CMK (cell line): ENCODE measurements at places on chromosomes 12 and 14.

GRCh38 chr12:56476972-56477432, 8.6 kb downstream of the SPRYD4 start:
- DNase-seq = no peak

GRCh38 chr12:15323480-15323879, 1.2 kb downstream of the PTPRO start:
- DNase-seq = no peak

DNA sequence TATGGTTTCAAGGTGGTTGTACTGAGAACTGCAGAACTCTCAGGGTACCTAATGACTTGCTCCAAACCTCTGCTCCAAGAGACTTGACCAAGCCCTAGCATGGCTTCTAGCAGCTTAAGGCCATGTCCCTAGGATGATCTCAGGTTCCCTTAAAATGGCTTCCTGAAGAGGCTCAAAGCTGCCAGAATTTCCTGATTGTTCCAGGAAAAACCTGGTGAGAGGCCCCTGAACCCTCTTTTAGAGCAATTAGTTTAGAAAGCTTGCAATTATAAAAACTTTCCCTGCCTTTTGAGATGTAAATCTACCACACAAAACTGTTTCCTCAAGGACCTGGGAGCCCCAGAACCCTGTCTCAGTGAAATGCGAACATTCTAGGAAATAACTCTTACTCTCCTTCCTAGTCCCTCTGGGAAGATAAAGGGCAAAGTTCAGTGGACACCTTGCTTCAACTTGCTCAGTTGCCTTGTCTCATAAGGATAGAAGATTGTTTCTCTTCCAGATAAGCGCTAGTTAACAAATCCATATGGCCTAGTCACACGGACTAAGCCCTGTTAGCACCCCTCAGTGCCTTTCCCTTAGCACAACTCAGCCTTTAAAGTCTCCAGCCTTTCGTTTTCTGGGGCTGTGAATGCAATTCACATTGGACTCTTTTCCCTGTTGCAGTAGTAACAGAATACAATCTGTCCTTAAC, 2.5 kb downstream of the CMAS start:
- DNase-seq = no peak

DNA sequence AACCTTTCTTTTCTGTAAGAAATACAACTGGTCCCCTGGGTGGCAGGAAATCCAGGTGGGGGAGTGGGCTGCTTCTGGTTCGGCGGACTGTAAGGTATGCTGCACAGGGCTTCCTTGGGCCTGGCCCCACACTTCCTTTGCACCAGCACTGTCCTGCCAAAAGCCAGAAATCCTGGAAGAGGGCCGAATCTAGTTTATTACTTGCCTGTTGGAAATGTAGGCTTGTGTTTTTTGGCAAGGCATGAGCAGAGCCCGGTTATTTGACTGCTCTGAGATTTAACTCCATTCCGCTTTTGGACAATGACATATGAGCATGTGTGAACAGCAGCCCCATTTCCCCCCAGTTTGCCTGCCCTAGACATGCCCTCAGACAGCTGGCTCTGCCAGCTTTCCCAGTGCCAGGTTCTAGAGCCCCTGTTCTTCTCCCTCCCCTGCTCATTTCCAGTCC, 86.6 kb downstream of the BORCS5 start:
- no peak for DNase-seq

DNA sequence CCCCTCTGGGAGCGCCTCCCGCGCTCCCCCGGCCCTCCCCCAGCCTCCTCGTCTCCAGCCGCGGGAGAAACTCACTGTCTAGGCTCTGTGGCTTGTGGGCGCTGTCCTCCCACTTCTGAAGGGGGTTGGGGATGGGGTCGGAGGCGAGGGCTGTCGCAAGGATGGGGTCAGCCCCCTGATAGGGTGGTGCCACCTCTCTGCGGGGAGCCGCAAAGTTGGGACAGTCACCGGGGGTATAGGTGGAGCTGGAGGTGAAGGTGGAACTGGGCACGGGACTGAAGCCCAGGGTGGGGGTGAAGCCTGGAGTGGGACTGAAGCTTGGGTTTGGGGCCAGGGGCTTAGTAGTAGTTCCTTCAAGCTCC, 12.2 kb downstream of the TNFRSF1A start:
- no peak for DNase-seq

DNA sequence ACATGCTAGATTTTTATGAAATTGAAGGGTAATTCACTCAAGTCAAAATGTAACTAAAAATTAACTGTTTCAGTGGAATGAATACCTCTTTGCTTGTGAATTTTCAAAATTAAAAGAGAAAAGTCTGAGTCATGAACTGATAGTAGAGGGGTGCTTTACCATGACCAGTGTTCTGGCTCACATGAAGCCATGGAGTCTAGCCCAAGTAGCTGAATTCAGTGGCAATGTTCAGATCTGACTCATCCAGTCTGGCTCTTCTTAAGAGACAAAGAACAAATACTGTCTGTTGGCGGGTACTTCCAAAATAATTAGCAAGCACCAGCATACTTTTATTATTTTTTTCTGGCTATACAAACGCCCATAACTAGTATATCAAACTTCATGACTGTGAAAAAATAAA, 366.3 kb upstream of the GARIN6 start:
- DNase-seq = no peak

GRCh38 chr14:104390221-104390931, 189.2 kb upstream of the C14orf180 start:
- DNase-seq = no peak

GRCh38 chr12:50103767-50104321, at the start of gene GPD1:
GPD1 (plus strand) TSS chr12:50104008; CDS start chr12:50104051, 43 bp downstream.
- DNase-seq = no peak

DNA sequence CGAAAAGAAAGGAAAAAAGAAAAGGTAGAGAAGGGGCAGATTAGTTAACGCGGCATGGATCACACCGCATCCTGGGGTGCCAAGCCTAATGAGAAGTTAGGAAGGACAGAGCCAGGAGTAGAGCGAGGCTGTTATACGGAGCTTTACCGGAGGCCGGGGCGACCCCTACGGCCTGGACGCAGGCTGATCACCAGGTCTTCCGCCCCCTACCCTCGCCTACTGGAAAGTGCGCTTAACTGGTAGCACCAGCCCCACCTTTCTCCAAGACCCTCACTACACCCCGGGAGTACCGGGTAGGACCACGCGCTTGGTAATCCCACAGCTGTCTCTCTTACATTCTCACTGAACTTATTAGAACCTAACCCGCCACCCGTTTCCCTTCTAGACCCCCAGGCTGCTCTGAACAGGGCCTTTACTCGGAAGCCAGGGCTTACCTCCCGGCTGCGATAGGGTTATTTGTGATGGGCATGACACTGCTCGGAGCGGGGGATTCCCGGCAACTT, 33.8 kb downstream of the WBP11 start:
- DNase-seq = no peak

- DNase-seq = no peak
These were observed 42.4 kb downstream of the RALGAPA1 start for GRCh38 chr14:35766700-35767082.

DNA sequence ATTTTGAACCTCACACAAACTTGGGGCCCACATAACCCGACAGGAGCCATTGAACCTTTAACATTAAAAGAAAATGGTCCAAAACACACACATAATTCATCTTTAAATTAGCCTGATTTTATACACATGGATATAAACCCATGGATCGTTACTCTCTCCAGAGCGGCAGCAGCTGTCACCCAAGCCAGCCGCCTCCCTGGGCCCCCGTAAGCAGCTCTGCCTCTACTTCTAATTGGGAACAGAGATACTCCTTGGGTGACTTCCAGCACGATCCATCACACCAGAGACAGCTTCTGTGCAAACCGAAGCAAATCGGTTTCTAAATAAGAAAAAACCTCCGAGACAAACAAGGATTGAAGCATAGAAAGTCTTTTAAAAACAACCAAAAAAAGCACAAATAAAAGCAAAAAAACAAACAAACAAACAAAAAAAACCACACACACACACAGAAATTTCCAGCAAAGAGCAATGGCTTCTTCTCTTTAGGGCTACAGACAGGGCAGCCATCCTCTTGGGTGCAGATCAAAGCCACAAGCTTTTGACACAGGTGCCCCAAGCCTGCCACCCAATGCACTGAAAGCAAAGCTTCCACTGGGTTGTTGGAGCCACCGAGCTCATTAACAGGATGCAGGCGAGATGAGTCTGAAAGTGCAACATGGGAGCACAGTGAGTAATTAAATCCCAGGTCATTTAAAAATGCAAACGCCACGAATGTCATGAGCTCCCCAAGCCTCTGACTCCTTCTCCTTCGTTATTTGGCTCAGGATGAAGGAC, 156.9 kb downstream of the DPF3 start:
- no peak for DNase-seq

DNA sequence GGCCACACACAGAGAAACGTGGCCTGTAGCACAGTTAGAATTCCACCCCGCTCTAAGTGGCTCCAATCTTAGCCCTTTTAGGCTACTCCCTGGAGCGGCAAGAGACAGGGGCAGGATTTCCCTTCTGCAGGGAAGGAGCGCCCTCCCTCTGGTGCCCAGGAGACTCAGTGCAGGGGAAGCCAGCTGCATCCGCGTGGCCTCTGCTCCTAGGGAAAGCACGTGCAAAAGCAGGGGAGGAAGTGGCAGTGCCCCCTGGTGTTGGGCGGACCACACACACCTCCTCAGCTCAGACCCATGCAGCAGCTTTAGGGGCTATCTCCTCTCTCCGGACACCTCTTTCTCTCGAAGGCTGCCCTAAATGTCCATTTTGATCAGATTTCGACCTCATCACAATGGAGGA, 50.0 kb downstream of the SPRING1 start:
- DNase-seq = peak; percentile 40

DNA sequence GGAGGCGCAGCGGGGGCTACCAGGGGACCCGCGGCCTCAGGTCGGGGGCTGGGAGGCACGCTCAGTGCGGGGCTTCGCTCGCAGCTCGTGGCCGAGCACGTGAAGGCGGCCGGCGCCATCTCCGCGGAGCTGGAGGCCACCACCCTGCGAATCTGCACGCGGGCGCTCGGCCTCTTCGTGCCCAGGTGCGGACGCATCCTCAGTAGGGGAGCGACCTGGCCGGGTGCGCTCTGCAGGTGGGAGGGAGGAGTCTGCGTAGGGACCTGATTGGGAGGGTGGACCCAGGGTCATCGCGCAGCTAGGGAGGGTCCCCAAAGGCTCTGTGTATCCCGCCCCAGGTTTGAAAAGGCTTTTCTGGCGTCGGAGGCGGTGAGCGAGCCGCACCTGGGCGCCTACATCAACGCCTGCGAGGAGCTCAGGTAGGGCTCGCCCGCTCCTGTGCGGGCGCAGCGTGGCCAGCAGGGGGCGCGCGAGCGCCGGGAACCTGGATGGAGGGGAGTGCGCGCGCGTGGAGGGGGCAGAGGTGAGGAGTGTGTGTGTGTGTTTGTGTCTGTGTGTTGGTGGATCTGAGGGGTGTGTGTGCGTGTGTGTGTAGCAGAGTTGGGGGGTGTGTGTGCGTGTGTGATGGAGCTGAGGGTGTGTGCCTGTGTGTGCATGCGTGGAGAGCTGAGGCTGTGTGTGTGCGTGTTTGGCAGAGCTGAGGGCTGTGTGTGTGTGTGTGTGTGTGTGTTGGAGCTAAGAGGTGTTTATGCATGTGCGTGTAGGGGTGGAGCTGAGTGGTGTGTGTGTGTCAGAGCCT, 10.3 kb downstream of the EXOC3L4 start:
- DNase-seq = no peak

GRCh38 chr14:96949594-96949993, 152.4 kb downstream of the VRK1 start:
- no peak for DNase-seq

DNA sequence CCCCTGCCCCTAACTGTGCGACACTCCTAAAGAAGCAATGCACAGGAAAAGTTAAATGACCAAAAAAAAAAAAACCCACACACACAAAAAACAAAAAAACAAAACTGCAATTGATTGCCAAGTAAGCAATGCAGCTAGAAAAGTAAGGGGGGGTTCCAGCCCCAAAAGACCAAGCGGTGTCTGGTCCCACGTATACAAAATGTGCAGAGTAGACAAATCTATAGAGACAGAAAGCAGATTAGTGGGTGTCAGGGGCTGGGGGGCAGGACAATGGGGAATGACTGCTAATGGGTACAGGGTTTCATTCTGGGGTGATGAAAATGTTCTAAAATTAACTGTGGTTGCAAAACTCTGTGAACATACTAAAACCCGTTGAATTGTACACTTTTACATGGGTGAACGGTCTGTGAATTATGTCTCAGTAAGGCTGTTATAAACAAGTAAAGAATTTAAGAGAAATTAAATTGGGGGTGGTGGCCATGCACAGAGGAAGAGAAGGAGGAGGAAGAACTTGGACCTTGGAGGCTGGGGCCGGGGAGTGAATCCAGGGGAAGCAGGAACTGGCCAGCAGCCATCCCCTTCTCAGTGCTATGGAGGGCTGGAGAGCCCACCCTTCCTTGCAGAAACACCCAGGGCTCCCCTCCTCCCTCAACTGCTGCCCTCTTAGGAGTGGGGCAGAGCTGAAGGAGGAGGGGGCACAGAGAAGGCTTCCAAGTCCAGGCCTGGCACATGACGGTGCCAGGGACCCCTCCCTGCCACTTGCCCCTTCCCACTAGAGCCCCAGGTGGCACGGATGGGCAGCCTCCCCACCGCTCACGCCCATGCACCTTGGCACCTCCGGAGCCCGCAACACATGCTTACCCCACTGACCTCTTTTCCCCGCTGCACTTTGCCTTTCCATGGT, 45.4 kb downstream of the KDM2B start:
- no peak for DNase-seq

GRCh38 chr12:113506867-113507266, 35.2 kb upstream of the LHX5 start:
- no peak for DNase-seq

DNA sequence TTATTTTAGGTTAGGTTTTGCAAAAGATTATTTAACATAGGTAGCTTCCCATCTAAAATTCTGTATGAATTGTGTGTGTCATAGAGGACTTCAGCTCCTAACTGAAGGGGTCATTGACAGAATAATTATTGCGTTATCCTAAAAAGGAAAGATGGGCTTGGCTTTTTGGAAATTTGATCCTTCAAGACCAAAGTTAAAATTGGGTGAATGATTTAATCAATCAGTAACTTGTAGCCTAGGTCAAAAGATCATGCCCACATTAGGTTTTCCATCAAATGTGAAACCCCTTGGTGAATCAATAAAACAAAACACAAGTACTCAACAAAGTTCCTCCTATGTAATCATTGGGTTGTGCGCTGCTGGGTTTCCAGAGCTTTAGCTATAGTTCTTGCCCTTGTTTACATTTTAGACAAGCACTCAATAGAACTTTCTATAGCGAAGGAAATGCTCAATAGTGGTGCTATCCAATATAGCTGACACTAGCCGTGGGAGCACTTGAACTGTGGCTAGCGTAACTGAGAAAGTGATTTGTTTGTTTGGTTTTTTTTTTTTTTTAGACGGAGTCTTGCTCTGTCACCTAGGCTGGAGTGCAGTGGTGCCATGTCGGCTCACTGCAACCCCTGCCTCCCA, 37.6 kb upstream of the ARHGAP5 start:
- no peak for DNase-seq

GRCh38 chr12:109744986-109745942, 31.6 kb downstream of the FAM222A start:
- DNase-seq = peak; percentile 9

- no peak for DNase-seq
These were observed 12.5 kb upstream of the EML1 start for GRCh38 chr14:99780690-99781089.
